SIG-M5 (cell line): ENCODE measurements at places on chromosomes 7 and 10.

GRCh38 chr10:106981452-106982075, 182.9 kb downstream of the SORCS1 start:
- DNase-seq, result no peak

DNA sequence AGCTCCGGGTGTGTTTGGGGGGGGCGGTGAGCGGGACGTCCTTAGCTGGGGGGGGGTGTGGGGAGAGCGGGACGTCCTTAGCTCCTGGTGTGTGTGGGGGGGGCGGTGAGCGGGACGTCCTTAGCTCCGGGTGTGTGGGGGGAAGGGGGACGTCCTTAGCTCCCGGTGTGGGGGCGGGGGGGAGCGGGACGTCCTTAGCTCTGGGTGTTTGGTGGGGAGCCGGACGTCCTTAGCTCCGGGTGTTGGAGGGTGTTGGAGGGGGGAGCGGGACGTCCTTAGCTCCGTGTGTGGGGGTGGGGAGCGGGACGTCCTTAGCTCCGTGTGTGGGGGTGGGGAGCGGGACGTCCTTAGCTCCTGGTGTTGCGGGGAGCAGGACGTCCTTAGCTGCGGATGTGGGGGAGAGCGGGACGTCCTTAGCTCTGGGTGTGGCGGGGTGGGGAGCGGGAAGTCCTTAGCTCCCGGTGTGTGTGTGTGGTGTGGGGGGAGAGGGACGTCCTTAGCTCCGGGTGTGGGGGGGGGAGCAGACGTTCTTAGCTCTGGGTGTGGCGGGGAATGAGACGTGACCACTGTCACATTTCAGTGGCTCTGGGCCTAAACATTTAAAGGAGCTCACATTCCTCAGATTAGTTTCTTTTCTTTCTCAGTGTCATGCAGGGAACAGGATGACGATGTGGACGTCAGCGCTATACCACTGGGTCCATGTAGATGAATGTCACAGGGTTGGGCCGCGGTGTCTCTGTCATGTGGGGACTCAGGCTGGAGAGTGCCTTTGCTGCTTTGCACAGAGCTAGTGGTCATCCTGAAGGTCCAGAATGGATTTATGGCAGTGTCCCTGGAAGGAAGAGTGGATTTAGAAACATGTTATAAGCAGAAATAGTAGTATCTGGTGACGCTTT, 7.5 kb downstream of the DYNC2I1 start:
- no peak for DNase-seq

DNA sequence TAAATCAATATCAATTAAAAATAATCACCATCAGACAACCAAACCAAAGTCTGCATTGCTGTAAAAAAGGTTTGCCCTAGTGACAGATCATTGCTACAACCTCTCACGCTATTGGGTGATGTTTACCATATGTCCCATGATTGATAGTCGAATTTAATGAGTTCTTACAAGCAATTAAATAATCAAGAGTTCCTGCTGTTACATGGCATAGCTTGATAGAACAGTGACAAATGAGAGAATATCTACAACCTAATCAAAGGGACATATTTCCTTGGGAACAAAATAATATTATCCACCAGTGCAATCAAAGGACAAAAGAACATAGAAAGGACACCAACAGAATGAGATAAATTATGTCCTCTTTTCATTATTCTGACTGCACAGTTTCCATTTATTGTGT, 387.4 kb downstream of the ETV1 start:
- DNase-seq, result no peak

- DNase-seq, result no peak
These were observed 14.8 kb downstream of the TRPV6 start for GRCh38 chr7:142870566-142871259.

DNA sequence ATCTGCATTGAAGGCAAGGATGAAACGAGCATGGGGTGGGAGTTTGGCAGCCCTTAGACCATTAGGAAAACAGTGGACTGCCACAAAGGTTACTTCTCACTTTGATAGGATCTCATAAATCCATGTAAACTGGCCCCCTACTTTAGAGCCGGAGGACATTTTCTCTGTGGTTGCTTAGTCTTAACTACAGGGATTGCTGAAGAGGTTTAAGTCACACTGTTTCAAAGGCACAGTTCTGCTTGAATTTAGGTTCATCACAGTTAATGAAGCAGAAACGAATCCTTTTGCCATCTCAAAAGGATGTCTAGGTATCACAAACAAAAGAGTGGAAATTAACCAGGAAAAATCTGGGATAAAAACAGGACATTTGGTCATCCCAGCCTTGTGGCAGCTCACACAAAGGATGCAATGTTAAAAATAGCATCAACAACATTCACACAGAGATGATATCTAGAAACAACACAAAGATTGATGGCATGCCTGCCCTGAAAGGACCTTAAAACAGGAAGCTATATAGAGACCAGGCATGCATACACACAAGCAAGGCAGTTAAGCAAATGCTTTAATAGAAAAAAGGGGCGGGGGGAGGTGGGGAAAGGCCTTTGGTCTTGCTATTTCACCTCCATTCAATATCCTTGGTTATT, 74.0 kb downstream of the DOCK4 start:
- DNase-seq, result no peak

DNA sequence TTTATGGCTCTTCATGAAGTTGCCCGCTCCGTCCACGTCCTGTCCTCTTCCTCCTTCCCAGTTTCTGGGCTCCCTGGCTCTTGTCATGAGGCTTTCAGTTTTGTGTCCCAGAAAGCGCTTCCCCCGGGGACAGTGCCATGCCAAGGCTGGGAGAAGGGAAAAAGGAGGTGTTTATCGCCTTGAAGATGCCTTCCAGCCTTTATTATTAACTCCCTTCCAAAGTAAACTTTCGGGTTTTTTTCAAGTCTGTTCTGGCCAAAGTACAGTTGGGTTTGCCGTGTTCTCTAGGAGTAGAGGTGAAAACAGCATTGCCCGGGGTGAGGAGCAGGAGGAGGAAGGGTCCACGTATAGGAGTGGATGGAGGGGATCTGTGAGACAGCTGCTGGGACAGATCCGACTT, 117.2 kb downstream of the CUX1 start:
- DNase-seq, result no peak

- DNase-seq, result no peak
These were observed 125.4 kb downstream of the MAPK8 start for GRCh38 chr10:48431871-48432270.

DNA sequence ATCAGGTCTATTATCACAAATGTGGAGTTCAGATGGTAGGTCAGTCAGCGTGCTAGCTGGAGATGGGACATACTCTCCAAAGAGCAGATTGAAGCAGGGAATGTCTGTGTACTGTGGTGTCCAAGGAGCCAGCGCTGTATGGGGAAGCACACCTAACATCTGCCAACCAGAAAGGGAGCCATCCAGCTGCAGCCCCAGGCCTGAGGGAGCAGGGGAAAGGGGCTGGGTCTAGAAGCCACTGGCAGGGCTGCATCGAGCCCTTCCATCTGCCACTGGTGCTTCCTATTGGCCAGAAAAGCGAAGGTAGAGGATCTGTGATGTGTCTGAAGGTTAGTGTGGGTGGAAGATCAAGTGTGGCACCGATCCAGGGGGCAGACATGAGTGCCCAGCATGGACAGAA, 8.0 kb upstream of the RAMP3 start:
- no peak for DNase-seq

DNA sequence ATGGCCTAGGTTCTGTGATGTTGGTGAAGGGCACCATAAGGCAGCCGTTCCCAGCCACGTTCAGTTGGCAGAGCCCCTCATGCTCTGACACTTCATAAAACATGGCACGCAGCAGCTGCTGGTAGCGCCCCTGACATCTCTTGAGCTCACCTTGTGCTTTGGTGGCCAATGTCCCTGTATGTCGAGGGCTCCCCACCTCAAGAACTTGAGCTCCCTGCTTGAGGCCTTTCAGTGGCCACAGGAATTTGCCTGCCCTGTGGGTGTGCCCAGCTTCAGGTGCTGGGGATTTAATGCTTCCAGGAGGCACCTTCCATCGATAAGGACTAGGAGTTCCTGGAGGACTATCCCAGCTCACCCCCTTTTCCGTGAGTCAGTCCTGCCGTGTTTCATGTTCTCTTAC, 9.5 kb upstream of the ZNF32 start:
- no peak for DNase-seq

GRCh38 chr10:5844345-5845055, 31.3 kb upstream of the GDI2 start:
- no peak for DNase-seq

GRCh38 chr7:20365486-20365885, 34.8 kb downstream of the ITGB8 start:
- no peak for DNase-seq

GRCh38 chr10:129341087-129341486, 126.0 kb upstream of the MGMT start:
- no peak for DNase-seq

GRCh38 chr10:52143338-52143737, 170.7 kb upstream of the DKK1 start:
- no peak for DNase-seq

GRCh38 chr10:80684259-80684658, 146.6 kb downstream of the SH2D4B start:
- no peak for DNase-seq

DNA sequence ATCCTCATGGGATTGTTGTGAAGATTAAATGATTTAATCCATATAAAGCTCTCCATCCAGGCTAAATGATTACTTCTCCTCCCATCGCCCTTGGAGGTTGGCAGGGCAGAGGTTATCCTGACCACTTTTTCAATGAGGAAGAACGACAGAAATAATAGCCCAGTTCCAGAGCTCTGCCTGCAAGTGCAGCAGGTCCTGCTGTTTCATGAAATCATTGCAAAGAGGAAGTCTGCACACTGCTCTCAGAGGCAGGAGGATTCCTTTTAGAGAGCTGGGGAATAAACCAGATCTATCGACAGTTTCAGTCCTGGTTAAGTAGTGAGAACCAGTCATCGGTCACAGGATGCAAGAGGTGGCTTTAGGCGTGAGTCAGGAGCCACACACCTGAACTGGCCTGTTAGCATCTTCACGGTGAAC, 25.0 kb upstream of the CDH23 start:
- no peak for DNase-seq

DNA sequence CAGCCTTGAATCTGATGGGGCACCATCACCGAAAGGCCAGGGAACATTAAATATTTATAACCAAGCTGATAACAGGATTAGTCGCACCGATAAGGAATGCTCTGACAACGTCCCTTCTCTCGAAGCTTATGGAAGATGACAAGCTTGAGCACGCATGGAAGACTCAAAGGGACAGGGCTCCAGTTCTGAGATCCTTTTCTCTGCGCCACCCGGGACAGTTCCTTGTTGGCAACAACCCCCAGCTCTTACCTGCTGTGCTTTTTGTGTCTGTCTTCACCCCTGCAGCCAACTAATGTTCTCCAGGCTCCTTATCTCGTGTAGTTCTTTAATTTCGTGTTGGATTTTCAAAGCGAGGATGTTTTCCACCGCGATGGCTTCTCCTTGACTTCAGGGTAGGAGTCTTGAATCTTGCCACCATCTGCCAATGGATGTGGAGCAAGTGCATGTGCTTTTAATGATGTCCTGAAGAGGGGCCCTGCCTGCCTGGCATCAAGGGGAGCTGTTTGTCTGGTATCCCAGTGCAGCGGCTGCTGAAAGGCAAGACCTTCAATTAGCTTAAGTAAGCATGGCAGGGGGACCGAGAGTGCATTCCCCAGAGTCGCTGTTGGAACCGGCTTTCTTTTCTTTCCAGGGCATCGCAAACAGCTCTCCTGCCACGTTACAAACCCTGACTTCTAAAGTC, 354 bp upstream of the FERD3L start:
- DNase-seq, result no peak

- DNase-seq, result no peak
These were observed 190.4 kb downstream of the CTTNBP2 start for GRCh38 chr7:117682681-117683385.

DNA sequence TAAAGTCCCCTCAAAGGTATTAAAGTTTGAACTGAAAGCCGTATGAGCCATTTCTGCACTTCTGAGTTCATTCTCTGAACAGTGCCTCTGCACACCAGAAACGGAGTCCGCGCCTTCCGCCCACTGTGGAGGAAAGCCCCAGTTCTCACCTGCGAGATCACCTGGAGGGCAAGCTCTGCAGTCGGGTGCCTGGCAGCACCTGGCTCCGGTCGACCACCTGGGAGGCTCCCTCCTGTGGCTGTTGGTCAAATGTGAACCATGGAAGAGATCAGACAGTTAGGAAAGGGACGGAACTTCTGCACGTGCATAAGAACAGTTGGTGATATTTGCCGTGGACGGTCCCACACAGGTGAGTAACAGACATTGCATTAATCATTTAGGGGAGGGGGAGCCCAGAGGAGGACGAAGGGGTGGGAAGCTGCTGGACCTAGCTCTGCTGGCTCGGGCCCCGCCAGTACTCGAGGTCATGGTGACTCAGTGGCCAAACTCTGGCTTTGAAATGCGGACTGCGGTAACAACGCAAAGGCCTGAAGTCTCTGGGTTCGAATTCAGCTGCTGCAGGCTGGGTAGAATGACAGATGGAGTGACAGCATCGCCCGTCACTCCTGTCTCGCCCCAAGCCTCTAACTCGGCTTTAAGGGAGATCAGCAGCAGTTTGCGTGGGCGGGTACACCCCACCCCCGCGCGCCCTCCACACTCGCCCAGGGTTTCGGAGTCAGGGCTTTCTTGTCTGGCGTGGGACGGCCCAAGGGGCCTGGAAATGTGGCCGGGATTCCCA, 1.7 kb upstream of the DPYSL4 start:
- no peak for DNase-seq
